ENCODE measurements at places on chromosomes 7 and 10. TPM values are rescaled to one million over a fixed set of nuclear protein-coding genes. Genes with fewer than 3 reads are reported as not detected.

DNA sequence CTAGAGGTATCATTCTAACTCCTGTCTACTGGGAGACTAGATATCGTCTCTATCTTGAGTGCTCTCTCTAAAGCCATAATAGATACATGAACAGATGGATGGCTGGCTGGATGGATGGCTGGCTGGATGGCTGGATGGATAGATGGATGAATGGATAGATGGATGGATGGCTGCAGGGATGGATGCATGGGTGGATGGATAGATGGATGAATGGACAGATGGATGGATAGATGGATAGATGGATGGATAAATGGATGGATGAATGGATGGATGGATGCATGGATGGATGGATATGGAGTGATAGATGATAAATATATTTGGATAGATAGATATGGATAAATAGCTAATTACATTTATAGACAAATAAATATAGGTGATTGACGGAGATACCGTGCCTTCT lies 191.2 kb upstream of the KLF6 start:
- no peak for DNase-seq

The FOXP2 gene
- total RNA-seq = 17.2 TPM

GRCh38 chr10:5945561-5946418 lies 31.6 kb downstream of the IL15RA start:
- peak; percentile 54 for DNase-seq

GRCh38 chr7:99253369-99253768 lies 19.3 kb upstream of the MYH16 start:
- DNase-seq = no peak

DNA sequence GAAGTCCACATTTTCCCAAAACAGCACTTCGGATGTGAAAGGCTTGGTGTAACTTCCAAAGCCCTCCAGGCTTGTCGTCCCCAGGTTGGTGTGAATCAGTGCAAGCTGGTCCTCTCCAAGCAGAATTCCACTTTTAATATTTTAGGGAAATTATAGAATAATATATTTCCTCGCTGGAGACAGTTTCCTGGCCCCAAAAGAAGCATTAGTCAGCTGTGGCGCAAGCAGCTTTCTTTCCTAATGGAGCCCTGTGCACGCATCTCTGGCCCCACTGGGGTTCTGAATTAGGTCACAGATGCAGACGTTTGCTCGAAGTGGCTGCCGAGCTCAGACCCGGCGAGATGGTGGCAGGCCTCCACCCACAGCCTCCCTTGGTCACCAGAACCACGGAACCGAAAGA lies 33.3 kb upstream of the MNX1 start:
- DNase-seq = no peak

GRCh38 chr7:157496416-157497275 lies 159.8 kb downstream of the DNAJB6 start:
- no peak for DNase-seq

DNA sequence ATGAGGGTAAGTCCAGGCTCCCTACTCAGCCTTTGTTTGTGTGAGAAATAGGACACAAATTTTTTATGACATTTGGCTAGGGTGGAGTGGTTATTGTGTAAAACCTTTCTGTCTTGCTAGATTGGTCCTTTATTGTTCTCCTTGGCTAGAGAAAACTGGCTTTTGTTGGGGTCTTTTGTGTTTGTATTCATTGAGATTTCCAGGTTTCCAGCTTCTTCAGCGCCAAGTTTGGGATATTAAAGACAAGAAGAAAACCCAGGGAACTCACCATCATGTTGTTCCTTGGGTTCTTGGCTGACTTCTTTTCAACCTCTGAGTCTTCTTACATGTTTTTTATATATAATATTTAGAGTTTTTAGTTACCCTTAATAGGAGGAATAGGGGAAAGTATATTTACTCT lies 310.0 kb downstream of the HPSE2 start:
- DNase-seq = no peak

The UCMA gene
- total RNA-seq = not detected

- no peak for DNase-seq
Measured at GRCh38 chr10:122468307-122468925, 7.1 kb downstream of the HTRA1 start.

The SEM1 gene
- total RNA-seq = 43.7 TPM

The GNGT1 gene
- total RNA-seq = not detected

DNA sequence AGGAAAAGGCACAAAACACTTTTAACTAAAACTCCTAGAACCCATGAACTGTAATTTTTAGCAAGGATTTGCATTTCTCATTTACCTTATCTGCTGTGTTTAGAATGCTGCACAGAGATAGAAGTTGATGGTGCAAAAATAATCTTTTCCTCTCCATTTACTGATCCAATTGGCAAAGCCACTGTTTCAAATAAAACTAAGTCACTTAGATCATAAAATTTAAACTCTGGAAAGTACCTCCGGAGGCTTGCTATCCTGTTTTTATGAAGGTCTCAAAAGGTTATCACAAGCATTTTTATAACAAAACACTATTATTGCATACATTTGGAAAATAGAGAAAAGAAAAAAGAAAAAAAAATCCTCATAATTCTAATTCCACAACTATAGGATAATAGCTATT lies 7.6 kb downstream of the CPA2 start:
- DNase-seq = no peak

The COG5 gene
- 47.7 TPM for total RNA-seq

DNA sequence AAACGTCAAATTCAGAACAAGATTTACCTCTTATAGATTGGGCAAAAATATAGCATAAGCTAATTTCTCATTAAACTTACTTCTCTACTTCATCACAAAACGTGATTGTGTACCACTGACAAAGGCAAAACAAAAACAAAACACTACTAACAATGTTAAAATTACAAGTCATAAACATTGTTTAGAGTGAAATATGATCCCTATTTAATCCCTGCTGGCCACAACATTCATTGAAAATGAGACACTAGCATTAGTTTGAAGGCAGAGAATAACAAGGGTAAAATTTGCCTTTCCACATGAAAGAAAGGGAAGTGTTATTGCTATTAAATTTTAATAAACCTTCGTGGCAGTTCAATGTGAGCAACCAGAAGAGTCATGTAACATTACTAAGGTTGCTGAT lies 45.0 kb downstream of the SEMA3A start:
- no peak for DNase-seq

The GALNT17 gene
- total RNA-seq = 0.69 TPM
